ENCODE measurements at places on chromosomes 13 and 19.

DNA sequence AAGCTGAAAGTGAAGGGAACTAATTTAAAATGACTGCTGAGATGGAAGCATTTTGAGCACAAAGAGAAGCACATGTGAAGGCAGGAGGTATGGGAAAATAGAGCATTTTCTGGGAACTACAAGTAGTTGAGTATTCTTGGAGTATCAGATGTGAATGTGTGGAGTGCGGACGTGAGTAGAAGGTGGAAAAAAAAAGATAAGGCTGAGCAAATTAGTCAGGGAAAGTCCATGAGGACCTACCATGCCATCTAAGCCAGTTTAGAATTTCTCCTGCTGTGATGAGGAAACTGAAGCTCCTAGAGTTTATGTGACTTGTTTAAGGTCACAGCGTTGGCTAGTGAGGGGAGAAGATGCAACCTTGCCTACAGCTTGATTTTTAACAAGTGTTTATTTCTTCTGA is 578.1 kb upstream of the MIR17HG start:
- no peak for DNase-seq

DNA sequence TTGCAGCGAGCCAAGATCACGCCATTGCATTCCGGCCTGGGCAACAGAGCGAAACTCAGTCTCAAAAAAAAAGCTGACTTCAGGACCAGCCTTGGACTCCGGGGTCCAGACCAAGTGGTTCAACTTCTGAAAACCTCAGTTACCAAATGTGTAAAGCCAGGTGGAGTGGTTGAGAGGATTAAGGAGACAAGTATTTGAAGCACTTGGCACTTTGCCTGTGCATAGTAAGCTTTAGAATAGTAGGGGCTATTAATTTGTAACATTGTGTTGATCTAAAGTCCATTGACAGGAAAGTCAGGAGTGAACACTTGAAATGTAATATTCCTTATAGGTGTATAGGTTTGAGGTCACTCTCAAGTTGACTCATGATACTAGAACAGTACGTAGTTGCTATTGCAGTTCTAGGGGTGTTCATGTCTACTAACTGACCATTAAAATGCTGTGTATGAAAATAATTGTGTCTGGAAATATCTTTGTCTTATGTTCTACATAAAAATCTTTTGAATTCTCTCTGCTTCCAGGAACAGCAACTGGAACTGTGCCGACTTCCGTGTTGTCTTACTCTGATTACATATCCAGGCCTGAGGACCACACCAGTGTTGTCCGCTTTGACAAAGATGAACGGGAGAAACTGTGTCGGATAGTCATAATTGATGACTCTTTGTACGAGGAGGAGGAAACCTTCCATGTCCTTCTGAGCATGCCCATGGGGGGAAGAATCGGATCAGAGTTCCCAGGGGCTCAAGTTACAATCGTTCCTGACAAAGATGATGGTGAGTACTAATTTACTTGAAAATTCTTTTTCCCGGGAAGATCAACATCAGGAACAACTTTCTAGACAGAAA is 97.4 kb downstream of the FREM2 start:
- no peak for DNase-seq

DNA sequence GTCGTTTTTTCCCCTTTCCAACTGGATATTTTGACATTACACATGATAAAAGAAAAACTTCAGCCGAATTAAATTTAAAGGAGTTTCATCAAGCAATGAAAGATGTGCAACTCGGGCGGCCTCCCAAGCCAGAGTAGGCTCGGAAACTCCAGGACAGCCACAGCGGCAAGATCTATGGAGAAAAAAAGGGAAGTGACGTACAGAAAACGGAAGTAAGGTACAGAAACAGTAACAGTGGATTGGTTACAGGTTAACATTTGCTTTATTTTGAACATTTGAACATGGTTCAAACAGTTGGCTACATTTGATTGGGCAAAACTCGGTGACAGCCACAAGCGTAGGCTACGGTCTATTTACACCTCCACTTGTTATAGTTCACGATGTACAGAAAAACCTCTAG is 30.5 kb upstream of the FAM124A start:
- DNase-seq = no peak

DNA sequence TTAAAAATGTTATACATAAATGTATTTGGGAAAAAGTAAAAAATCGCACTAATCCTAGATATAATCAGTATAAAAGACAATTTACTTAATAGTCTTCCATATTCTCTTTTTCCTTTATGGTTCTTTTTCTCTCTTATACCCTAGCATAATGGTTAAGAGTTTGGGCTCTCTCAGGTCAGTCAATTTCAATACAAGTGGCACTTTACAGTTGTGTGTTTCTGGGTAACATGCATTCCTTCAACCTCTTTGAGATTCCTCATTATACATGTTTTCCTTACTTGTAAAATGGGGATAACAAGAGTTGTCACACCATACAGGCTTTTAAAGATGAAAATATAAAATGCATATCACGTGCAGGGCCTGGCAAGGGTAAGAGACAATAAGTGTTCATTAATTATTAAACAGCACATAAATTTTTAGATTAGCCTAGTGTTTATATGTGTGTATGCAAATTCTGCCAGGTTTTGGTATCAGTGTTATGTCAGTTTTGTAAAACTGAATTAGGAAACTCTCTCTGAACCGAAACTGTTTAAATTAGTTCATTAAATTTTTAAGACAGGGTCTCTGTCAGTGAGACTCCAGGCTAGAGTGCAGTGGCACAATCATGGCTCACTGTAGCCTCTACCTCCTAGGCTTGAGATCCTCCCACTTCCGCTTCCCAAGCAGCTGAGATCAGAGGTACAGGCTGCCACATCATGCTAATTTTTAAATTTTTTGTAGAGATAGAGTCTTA is 49.8 kb downstream of the ELF1 start:
- DNase-seq = no peak

DNA sequence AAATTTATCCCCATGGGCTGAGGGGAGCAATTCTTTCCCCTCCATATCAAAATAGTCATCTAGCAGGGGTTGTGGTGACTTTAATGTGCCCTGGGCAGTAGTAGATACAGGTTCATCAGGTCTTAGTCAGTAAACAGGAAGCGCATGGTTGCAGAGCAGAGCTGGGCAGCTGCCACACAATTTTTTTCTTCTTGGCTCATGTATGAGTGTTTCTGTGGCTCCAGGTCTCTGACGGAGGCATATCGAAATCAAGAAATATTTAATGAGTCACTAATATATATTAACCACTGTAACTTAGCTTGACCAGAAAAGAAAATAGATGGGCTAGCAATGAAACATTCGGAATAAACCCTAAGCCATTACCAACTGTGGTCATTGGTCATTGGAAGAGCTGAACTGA is 68.4 kb upstream of the UBL3 start:
- no peak for DNase-seq

DNA sequence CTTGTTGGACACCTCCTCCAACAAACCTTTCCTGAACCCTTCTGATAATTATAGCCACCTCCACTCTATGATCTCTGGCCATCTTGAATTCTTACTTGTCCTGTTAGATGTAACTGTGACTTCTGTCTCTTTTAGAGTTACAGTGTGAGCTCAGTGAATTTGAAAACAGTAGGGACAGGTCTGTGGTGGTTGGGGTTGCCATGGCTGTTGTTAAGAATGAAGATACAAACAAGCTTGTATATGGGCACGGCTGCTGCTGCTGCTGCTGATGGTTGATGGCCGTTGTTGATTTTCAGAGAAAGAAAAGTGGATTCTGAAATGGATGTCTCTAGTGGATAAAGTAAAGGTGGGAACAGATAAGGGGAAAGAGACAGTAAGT is 101.5 kb downstream of the STARD13 start:
- no peak for DNase-seq

DNA sequence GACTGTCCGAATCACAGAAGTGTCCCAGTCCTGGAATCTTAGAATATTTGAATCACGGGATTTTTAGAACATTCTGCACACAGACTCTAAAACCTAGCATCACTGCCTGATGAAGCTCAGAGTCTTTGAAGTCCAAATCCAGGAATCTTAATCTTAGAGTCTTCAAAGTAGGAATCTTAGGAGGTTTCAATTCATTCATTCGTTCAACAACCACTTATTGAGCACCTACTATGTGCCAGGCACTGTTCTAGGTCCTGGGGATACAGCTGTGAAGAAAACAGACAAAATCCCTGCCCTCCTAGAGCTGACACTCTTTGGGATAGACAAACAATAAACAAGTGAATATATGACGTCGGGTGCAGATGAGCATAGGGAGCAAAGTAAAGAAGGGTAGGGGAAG is 1.7 kb downstream of the RTN2 start:
- DNase-seq = no peak

DNA sequence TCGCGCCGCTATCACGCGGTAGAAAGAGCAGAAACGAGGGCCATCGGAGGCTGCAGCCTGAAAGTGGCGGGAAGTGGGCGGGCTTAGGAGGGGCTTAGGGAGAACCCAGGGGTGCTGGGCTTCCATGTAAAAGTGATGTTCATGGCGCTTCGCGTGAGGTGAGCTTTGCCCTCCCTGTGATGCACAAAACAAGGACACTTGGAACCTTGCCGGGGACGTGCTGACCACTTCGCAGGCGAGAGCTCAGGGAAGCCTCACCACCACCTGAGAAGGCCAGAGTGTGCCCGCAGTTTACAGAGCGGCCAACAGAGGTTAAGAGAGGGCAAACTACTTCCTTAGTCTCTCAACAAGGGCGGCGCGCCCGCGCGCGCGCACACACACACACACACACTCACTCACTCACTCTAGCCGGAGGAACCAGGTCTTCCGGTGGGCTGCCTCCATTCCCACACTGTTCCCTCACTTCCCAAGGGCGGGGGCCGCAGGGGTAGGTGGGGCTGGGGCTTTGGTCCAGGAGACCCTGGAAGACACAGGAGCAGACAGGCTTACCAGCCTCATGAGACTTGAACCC is 651 bp downstream of the GAPDHS start:
- no peak for DNase-seq

DNA sequence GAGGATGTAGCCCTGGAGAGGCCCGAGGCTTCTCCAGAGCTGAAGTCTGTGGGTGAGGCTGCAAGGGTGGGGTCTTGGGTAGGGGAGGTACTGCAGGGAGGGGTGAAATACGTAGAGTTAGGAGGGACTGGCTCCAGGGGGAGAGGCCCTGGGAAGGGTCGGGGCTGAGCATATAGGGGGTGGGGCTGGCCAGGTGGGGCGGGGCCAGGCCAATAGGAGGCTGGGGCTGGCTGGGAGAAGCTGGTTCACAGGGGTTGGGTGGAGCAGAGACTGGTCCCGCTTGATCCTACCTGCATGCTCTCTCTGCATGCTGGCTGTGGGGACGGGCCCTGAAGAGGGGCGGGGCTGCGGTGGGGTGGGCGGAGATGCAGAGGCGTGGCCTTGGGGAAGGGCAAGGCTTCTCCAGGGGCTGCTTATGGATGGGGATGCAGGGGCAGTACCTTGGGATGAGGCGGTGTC is 51.9 kb downstream of the CELF5 start:
- DNase-seq = no peak

- DNase-seq = no peak
Observed at GRCh38 chr13:25992076-25992475, 59.7 kb downstream of the SHISA2 start.

- no peak for DNase-seq
Observed at GRCh38 chr13:95191821-95192563, 109.3 kb downstream of the ABCC4 start.

GRCh38 chr13:30753030-30753616 is 17.8 kb downstream of the ALOX5AP start:
- no peak for DNase-seq

DNA sequence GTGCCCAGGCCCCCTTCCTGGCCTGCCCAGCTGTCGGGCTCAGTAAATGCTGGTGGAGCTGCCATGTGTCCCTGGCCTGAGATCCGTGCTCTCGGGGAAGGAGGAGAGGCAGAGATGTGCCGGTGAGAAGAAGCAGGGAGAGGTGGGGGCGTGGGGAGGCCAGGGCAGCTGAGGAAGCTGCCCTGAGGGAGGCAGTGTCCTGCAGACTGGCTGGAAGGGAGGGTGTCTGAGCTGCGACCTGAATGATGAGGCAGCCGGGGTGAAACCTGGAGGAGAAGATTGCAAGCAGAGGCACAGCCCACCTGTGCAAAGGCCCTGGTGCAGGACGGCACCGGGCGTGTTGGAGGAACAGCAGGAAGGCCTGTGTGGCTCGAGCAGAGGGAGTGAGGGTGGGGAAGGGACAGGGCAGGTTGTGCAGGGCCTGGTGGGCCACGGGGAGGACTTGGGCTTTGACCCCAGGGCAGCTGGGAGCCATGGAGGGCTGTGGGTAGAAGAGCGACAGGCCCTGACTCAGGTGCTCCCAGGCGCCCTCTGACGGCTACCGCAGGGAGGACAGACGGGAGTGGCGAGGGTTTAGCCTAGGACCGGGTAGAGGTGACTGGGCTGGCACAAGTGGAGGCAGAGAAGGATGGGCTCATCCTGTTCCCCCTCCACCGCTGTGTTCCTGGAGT is 14.0 kb upstream of the CELF5 start:
- no peak for DNase-seq

DNA sequence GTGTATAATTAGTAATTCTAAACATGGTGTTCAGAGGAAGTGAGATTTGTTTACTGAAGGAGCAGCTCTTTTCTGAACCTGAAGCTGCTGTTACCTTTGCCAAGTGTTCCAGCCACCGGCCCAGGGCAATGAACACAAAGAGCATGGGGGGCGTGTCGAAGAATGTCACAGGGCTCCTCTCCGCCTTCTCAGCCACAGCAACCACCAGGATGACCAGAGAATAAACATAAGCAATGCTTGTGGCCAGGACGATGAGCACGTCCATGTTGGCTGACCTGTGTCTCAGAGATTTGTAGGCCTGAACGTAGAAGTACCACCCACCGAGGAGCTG is 53.1 kb downstream of the ATP7B start:
- no peak for DNase-seq

- no peak for DNase-seq
Observed at GRCh38 chr19:51136851-51137551, 5.1 kb upstream of the SIGLEC7 start.

- no peak for DNase-seq
Observed at GRCh38 chr19:15122331-15123030, 15.3 kb downstream of the SYDE1 start.

- no peak for DNase-seq
Observed at GRCh38 chr19:33186431-33187182, 7.5 kb upstream of the LRP3 start.

GRCh38 chr13:34750078-34750931 is 191.8 kb upstream of the NBEA start:
- DNase-seq = no peak

- no peak for DNase-seq
Observed at GRCh38 chr19:45153339-45154063, 7.3 kb downstream of the NKPD1 start.

DNA sequence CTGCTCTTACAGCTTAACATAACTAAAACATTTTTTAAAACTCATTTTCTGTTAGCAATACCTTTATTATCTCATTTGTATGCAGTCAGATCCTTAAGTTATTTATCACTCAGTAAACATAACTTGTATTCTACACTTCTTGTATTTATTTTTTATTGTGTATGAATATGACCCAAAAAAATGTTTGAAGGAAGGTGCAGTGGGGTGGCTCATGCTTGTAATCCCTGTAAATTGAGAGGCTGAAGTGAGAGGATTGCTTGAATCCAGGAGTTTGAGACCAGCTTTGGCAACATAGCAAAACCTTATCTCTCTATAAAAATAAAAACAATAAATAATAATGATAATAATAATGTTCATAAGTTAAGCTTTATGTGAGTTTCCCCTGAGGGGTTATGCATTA is 1004.8 kb downstream of the SLITRK5 start:
- DNase-seq = no peak
